ENCODE measurements at places on chromosomes 16 and 17. TPM values are rescaled to one million over a fixed set of nuclear protein-coding genes. Genes with fewer than 3 reads are reported as not detected.

Gene EPX
- total RNA-seq, result not detected

GRCh38 chr16:78317564-78318240 lies 218.2 kb downstream of the WWOX start:
- no peak for DNase-seq

DNA sequence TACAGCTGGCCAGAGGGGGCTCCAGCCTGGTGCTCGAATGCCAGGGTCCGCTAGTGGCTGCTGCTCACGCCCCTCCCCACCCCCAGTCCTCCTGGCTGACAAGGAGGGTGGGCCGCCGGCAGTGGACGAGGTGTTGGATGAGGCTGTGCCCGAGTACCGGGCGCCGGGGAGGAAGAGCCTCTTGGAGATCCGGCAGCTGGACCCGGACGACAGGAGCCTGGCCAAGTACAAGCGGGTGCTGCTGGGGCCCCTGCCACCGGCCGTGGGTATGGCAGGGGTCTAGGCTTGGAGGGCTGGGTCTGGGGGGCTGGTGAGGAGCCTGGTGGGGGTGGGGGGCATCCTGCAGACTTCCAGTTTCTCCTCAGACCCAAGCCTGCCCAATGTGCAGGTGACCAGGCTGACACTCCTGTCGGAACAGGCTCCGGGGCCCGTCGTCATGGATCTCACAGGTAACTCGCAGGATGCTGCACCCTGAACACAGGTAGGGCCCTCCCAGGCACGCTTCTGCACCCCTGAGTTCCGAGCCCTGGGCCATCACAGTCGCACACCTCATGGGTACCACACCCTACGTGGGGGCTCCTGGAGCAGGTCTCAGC lies 1.2 kb upstream of the PDIA2 start:
- no peak for DNase-seq

- no peak for DNase-seq
These were observed 7.3 kb upstream of the DDX52 start for GRCh38 chr17:37650419-37651003.

Gene COPS3
- total RNA-seq, result 113 TPM

GRCh38 chr16:53094013-53094630 lies 39.3 kb downstream of the CHD9 start:
- DNase-seq, result no peak

DNA sequence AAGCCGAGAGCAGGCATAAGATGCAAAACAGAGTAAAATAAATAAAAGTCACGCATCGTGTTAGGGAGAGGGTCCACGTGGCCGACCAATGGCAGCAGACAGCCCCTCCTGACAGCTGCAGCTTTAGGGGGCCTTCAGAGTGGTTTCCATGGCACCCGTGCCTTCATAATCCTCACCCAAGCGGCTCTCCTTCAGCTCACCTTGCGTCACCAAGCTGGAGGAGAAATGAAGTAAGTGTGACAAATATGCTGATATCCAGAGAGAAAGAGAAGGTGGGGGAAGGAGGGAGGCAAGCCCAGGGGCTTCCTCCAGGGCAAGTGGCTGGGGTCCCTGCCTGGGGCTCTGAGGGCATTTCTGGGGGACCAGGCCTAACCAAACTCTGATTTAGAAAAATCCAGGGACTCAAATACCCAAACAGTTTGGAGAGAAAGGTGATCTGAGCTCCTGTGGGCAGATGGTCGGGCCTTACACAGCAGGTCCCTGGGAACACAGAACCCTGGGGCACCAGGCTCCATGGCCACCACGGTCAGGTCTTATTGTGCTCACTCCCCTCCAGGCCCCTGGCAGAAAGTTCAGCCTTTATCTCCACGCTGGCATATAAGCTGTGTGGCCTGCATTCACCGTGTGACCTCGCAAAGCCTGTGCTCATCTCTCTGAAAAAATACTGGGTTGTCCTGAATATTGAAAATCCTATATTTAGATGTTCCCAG lies 80.7 kb upstream of the TNRC6C start:
- no peak for DNase-seq
